ENCODE measurements at places on chromosomes 4 and X.
A peak's percentile ranks its signal among the peaks of the same experiment; 100 is the strongest.

DNA sequence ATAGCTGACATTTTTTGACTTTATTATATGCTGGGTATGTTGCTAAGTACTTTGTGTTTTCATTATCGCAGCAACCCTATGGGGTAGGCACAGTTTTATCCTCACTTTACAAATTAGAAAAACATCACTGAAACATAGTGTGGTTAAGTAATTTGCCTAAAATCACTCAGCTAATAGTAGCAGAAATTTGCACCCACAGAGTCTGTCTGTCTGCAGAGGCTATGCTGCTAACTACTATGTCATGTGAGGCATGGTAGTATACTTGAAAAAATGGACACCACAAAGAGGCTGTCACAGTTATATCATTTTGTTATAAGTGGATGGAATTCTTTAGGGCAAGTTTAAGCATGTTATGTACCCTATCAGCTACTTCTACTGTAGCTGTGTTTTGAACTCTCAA, 69.0 kb downstream of the STAG2 start:
- no peaks in the 10 kb centered on the region for H3K36me3 ChIP-seq
- DNase-seq: no peak
- no peak overlapping the region for H3K27ac ChIP-seq
- no peaks in the 10 kb centered on the region for H3K27me3 ChIP-seq
- no peaks in the 10 kb centered on the region for H3K4me1 ChIP-seq
- no peak overlapping the region for H3K4me3 ChIP-seq

- H3K4me1 ChIP-seq: no peaks in the 10 kb centered on the region
- no peak overlapping the region for H3K4me3 ChIP-seq
- no peak for DNase-seq
- H3K27ac ChIP-seq: no peak overlapping the region
Measured at GRCh38 chrX:15869695-15870094, 15.1 kb upstream of the AP1S2 start.

DNA sequence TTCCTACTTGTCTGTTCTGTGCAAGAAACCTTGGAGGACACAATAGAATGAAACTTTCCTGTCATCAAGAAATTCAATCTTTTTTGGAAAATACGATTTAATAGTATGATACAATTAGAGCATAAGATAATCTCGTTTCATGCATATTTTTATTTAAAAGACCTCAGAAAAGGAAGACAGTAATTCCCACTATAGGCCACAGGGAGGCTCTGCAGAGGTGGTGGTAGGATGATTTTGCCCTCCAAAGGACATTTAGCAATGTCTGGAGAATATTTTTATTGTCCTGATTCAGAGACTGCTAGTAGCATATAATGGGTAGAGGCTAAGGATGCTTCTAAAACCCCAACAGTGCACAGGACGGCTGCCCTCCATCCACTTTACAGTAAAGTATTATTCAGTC, 68.7 kb downstream of the PAK3 start:
- H3K4me1 ChIP-seq: no peaks in the 10 kb centered on the region
- no peak overlapping the region for H3K27ac ChIP-seq
- no peak overlapping the region for H3K4me3 ChIP-seq
- H3K27me3 ChIP-seq: no peaks in the 10 kb centered on the region

DNA sequence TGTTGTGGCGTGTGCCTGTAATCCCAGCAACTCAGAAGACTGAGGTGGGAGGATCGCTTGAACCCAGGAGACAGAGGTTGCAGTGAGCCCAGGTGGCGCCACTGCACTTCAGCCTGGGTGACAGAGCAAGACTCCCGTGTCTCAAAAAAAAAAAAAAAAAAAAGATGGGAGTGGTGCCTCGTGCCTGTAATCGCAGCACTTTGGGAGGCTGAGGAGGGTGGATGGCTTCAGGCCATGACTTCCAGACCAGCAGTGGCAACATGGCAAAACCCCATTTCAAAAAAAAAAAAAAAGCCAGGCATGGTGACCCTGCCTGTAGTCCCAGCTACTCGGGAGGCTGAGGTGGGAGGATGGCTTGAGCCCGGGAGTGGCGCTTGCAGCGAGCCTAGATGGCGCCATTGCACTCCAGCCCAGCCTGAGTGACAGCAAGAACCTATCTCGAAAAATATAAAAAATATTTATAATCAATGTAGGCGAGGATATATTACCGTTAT, 27.0 kb downstream of the EIF2S3 start:
- no peak overlapping the region for H3K27ac ChIP-seq
- H3K4me1 ChIP-seq: 0 out of 2 replicates have a peak, but pooled peaks cover 4% of the 10 kb centered on the region
- peak; percentile 53 for DNase-seq
- no peaks in the 10 kb centered on the region for H3K27me3 ChIP-seq
- H3K4me3 ChIP-seq: no peak overlapping the region

GRCh38 chr4:40699648-40700047, 50.1 kb upstream of the NSUN7 start:
- no peak for DNase-seq
- no peak overlapping the region for H3K4me3 ChIP-seq
- H3K27ac ChIP-seq: no peak overlapping the region
- no peaks in the 10 kb centered on the region for H3K27me3 ChIP-seq
- no peaks in the 10 kb centered on the region for H3K4me1 ChIP-seq
- no peaks in the 10 kb centered on the region for H3K36me3 ChIP-seq

- no peaks in the 10 kb centered on the region for H3K27me3 ChIP-seq
- H3K36me3 ChIP-seq: no peaks in the 10 kb centered on the region
- H3K4me1 ChIP-seq: peaks cover 22% of the 10 kb centered on the region
- no peak overlapping the region for H3K4me3 ChIP-seq
Measured at GRCh38 chr4:169410839-169411770, 140.3 kb upstream of the SH3RF1 start.

DNA sequence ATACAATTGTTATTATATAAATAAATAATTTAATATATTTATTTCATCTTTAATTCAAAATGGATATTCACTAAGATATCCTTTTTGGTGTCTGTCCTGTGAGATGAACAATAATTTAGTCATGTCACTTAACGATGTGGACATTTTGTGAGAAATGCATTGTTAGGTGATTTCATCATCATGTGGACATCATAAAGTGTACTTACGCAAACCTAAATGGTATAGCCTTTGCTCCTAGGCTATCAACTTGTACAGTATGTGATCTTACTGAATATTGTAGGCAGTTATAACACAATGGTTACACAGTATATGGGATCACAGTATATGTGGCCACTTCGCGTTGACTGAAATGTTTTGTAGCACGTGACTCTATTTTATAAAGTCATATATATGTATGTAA, 20.2 kb upstream of the CHRNA9 start:
- peaks cover 4% of the 10 kb centered on the region for H3K4me1 ChIP-seq
- no peak overlapping the region for H3K27ac ChIP-seq
- peak; percentile 3 for DNase-seq
- H3K36me3 ChIP-seq: no peaks in the 10 kb centered on the region

DNA sequence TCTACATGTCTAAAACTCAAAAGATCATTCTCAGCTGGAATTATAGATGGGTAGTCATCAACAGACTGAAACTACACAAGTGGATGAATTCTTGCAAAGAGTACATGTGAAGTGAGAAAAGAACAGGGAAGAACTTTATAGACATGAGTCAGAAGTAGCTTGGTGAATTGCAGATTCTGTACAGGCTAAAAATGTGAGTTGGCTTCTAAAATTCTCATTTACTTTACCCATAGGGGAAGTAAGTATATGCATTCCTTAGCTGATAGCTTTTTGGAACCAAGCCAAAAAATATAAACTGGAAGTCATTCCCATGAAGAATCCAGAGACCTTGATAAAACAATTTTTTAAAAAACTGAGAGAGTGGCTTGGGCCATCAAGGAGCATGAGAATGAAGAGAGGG, 584.2 kb upstream of the FTHL17 start:
- no peak overlapping the region for H3K27ac ChIP-seq
- H3K4me1 ChIP-seq: no peaks in the 10 kb centered on the region
- no peaks in the 10 kb centered on the region for H3K27me3 ChIP-seq
- DNase-seq: no peak
- no peak overlapping the region for H3K4me3 ChIP-seq

- H3K36me3 ChIP-seq: no peaks in the 10 kb centered on the region
- DNase-seq: no peak
- no peak overlapping the region for H3K4me3 ChIP-seq
- no peaks in the 10 kb centered on the region for H3K4me1 ChIP-seq
- no peaks in the 10 kb centered on the region for H3K27me3 ChIP-seq
Measured at GRCh38 chr4:89823416-89823815, 13.5 kb downstream of the SNCA start.

GRCh38 chr4:74738464-74739143, 55.7 kb downstream of the BTC start:
- H3K4me1 ChIP-seq: no peaks in the 10 kb centered on the region
- no peak overlapping the region for H3K4me3 ChIP-seq
- no peak for DNase-seq

GRCh38 chr4:70608324-70608723, 16.3 kb downstream of the AMBN start:
- no peak overlapping the region for H3K27ac ChIP-seq
- H3K27me3 ChIP-seq: no peaks in the 10 kb centered on the region
- peaks cover 8% of the 10 kb centered on the region for H3K4me1 ChIP-seq
- H3K4me3 ChIP-seq: no peak overlapping the region
- no peak for DNase-seq
- no peaks in the 10 kb centered on the region for H3K36me3 ChIP-seq

DNA sequence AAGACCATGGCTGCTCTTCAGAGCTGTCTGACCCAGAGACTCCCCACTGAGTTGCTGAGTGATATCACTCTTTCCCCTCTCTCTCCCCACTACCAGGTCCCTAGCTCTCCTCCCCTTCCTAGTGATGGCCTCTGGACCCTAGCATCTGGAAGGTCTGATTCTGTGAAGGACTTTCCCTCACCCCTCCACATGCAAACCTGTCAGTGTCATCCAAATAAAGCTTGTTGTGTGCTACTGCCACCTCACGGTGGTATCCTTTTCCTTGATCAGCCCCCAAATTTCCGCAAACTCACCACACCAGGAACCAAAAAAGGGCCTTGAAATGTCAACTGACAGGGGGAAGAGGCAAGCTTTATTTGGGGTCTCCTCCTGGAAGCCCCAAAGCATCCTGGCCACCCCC, 500.2 kb downstream of the IDS start:
- H3K36me3 ChIP-seq: no peaks in the 10 kb centered on the region
- no peak for DNase-seq
- H3K4me1 ChIP-seq: no peaks in the 10 kb centered on the region
- no peak overlapping the region for H3K4me3 ChIP-seq
- no peaks in the 10 kb centered on the region for H3K27me3 ChIP-seq
- no peak overlapping the region for H3K27ac ChIP-seq

DNA sequence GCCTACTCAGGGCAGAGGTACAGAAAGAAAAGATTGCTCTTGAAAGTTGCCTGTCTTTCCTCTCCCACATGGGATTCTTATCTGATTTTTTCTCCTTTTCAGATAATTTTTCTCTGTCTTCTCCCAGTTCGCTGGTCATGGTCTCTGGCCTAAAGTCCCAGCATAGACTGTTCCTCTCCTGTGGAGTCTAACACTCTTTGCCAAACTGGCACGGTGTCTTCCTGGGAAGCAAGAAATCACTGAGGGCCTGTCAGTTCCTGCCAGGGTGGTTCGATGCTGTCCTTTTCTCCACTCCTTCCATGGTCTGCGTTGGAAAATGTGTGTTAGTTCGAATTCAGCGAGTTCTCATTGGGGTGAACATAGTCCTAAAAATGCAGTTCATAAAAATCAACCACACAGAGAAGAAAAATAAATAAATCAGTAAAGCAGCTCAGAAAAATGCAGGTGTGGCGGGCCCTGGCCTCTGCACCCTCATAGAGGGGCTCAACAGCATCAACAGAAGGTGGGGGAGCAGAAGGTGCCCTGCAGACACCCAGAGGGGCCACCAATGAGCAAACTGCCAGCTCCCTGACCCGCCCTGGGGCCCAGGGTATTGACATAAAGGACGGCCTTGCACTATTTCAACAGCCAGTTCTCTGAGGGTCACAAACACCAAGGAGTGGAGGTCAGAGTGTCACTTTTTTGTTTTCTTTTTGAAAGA, 2.1 kb downstream of the RGN start:
- no peak for DNase-seq
- H3K4me3 ChIP-seq: no peak overlapping the region
- H3K36me3 ChIP-seq: no peaks in the 10 kb centered on the region
- H3K4me1 ChIP-seq: no peaks in the 10 kb centered on the region
- H3K27me3 ChIP-seq: no peaks in the 10 kb centered on the region

DNA sequence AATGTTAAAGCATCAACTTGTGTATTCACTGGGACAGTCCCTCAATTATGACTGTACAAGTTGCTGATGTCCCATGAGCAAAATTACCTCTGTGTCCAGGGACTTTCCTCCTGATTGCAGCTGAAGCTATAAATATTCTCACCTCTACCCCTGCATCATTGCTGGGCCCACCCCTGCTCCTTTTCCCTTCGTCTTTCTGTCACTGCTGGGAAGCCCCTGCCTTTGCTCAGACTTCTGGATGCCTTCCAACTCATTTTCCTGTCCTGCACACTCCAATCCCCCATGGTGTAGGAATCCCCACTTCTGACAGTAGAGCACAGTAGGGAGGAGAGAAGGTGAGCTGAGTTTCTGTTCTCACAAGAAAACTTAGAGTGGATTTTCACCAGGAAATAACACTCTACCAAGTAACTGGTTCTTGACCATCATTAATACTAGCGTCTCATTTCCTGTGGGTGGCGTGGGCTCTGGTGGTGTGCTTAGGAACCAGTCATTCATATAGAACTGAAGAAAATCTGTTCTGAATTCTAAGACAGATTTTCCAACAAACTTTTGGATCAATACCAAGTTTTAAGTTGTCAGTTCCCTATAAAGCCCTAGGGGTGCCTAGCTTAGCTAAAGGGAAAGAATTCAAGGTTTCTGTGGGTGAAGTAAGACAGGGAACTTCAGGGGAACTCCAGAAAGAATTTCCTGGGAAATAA, 136.2 kb upstream of the MED14 start:
- no peak overlapping the region for H3K4me3 ChIP-seq
- H3K27me3 ChIP-seq: no peaks in the 10 kb centered on the region
- H3K4me1 ChIP-seq: no peaks in the 10 kb centered on the region
- no peaks in the 10 kb centered on the region for H3K36me3 ChIP-seq

GRCh38 chr4:21811565-21811964, 137.0 kb downstream of the KCNIP4 start:
- no peaks in the 10 kb centered on the region for H3K4me1 ChIP-seq
- DNase-seq: no peak
- no peak overlapping the region for H3K27ac ChIP-seq
- H3K4me3 ChIP-seq: no peak overlapping the region

GRCh38 chr4:65880594-65880993, 210.3 kb upstream of the EPHA5 start:
- H3K4me1 ChIP-seq: no peaks in the 10 kb centered on the region
- no peak overlapping the region for H3K27ac ChIP-seq
- H3K27me3 ChIP-seq: no peaks in the 10 kb centered on the region
- no peaks in the 10 kb centered on the region for H3K36me3 ChIP-seq
- no peak overlapping the region for H3K4me3 ChIP-seq

DNA sequence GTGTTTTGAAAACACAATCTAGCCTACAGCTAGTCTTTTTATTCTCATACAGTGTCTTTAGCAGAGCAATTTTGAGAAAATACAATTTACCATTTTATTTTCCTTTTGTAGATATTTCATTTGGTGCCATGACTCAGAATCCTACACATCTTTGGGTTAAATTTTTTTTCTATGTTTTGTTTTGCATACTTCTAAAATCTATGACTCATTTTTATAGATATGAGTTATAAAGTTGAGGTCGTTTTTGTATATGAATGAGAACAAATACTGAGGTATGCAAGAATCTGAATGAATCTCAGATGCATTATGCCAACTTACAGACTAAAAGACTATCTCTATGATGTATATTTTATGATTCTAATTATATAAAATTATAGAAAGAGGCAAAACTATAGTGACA, 206.5 kb upstream of the ANXA10 start:
- no peak for DNase-seq
- H3K4me1 ChIP-seq: no peaks in the 10 kb centered on the region
- H3K27ac ChIP-seq: no peak overlapping the region
- H3K36me3 ChIP-seq: no peaks in the 10 kb centered on the region
- H3K4me3 ChIP-seq: no peak overlapping the region
- no peaks in the 10 kb centered on the region for H3K27me3 ChIP-seq
